Cardiac muscle cell (in vitro differentiated cells and primary cell): ENCODE measurements at places on chromosomes 6 and 20. TPM values are rescaled to one million over a fixed set of nuclear protein-coding genes. Genes with fewer than 3 reads are reported as not detected.

DNA sequence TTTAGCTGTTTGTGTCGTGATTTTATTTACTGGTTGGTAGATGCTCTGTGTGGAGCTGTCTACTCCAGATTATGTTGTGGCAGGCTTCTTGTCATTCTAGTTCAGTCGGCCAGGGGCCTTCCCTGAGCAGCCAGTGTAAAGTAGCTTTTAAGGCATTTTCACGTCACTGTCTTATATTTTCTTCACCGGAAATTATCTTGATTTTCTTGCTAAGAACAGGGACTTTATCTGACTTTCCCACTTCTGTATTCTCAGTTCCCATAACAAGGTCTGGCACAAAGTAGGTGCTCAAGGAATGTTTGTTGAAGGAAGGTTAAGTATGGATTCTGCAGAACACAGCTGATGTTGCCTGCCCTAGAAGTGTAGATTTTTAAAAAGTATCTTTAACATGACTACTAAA lies 868 bp downstream of the LTV1 start:
- DNase-seq = peak; percentile 38
- peaks cover 4% of the 10 kb centered on the region for H3K4me1 ChIP-seq
- H3K36me3 ChIP-seq = peaks cover 36% of the 10 kb centered on the region
- peak overlapping the region; percentile 94 for H3K27ac ChIP-seq
- no peaks in the 10 kb centered on the region for H3K27me3 ChIP-seq

DNA sequence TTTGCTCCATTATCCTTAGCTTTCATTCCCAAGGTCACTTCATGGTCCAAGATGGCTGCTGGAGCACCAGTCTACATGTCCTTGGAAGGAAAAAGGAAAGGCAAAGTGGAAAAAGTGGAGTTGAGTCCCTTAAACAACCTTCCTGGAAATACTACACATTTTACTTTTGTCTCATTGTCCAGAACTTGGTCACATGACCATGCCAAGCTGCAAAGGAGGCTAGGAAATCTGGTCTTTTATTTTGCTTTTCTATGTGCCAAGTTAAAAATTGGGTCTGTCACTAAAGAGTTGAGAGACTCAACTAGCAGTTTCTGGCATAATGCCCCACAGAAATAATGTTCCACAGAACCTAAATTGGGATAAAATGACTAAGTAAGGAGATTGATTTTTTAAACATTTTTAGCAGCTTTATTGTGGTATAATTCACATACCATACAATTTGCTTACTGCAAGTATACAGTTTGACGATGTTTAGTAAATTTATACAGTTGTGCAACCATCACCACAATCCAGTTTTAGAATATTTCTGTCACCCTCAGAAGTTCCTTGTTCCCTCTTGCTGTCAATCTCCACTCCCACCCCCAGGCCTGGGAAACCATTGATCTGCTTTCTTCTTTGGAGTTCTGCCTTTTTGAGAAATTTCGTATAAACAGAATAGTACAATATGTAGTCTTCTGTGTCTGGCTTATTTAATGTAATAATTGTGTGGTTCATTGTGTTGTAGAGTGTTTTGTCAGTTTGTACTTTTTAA lies 5.6 kb upstream of the CHD6 start:
- H3K27ac ChIP-seq = no peak overlapping the region
- H3K36me3 ChIP-seq = no peaks in the 10 kb centered on the region
- no peak for DNase-seq
- H3K27me3 ChIP-seq = no peaks in the 10 kb centered on the region

GRCh38 chr20:23024701-23025100 lies 10.4 kb upstream of the SSTR4 start:
- peak; percentile 53 for DNase-seq
- no peak overlapping the region for H3K27ac ChIP-seq
- H3K4me3 ChIP-seq = no peak overlapping the region
- no peaks in the 10 kb centered on the region for H3K36me3 ChIP-seq

GRCh38 chr6:117550078-117550600 lies 52.2 kb downstream of the GOPC start:
- no peak for DNase-seq
- no peaks in the 10 kb centered on the region for H3K27me3 ChIP-seq
- H3K4me3 ChIP-seq = no peak overlapping the region
- no peaks in the 10 kb centered on the region for H3K36me3 ChIP-seq

DNA sequence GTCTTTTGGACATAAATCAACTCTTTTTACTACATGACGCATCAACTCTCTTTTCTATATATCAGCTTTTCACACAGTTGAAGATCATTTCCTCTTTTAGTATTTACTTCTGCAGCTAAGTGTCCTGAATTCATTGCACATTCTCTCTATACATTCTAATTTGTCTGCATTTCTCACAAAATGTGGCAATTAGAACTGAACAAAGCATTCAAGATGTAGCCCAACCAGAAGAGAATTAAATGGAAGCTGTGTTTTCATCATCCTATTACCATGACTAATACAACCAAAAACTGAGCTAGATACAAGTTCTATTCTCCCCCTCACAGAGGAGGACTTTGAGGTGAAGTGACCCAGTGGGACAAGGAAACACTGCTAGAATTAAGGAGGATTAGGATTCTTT lies 86.9 kb downstream of the PLCG1 start:
- H3K27me3 ChIP-seq = no peaks in the 10 kb centered on the region
- H3K4me3 ChIP-seq = no peak overlapping the region
- peaks cover 4% of the 10 kb centered on the region for H3K4me1 ChIP-seq

GRCh38 chr6:68054756-68055155 lies 580.3 kb upstream of the ADGRB3 start:
- H3K4me3 ChIP-seq = no peak overlapping the region
- H3K36me3 ChIP-seq = no peaks in the 10 kb centered on the region
- H3K27me3 ChIP-seq = no peaks in the 10 kb centered on the region
- no peak overlapping the region for H3K27ac ChIP-seq

- H3K27ac ChIP-seq = no peak overlapping the region
- no peaks in the 10 kb centered on the region for H3K27me3 ChIP-seq
- peak; percentile 48 for DNase-seq
- H3K4me1 ChIP-seq = no peaks in the 10 kb centered on the region
- no peak overlapping the region for H3K4me3 ChIP-seq
- no peaks in the 10 kb centered on the region for H3K36me3 ChIP-seq
Measured at GRCh38 chr6:124226396-124226795, 422.7 kb downstream of the NKAIN2 start.

GRCh38 chr6:154010371-154010770 lies 28.7 kb upstream of the OPRM1 start:
- no peak for DNase-seq
- H3K27ac ChIP-seq = no peak overlapping the region
- H3K36me3 ChIP-seq = no peaks in the 10 kb centered on the region
- no peaks in the 10 kb centered on the region for H3K27me3 ChIP-seq

GRCh38 chr20:41476013-41476441 lies 109.4 kb upstream of the EMILIN3 start:
- no peaks in the 10 kb centered on the region for H3K27me3 ChIP-seq
- H3K27ac ChIP-seq = no peak overlapping the region
- no peak overlapping the region for H3K4me3 ChIP-seq
- peaks cover 6% of the 10 kb centered on the region for H3K36me3 ChIP-seq
- peaks cover 10% of the 10 kb centered on the region for H3K4me1 ChIP-seq
- peak; percentile 77 for DNase-seq

GRCh38 chr20:56372850-56373249 lies 14.1 kb downstream of the FAM210B start:
- peak overlapping the region; percentile 81 for H3K27ac ChIP-seq
- no peak overlapping the region for H3K4me3 ChIP-seq
- H3K36me3 ChIP-seq = peaks cover 13% of the 10 kb centered on the region

DNA sequence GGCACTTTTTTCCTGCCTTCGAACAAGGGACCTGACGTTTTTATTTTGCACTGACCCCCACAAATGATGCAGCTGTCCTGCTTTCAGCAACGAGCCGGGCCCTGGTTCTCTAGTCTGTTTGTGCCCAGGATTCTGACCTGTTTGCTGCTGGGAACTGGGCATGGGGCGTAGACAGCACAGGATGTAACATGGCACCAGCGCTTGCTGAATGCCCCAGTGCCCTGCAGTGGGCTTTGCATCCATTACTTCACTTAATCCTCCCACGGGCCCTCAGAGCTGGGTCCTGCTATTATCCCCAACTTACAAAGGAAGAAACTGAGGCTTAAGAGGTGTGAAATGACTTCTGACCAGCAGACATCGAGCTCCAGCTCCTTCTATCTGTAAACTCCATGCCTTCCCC lies 80.4 kb upstream of the PMEPA1 start:
- H3K27ac ChIP-seq = no peak overlapping the region
- no peak for DNase-seq
- no peaks in the 10 kb centered on the region for H3K36me3 ChIP-seq

DNA sequence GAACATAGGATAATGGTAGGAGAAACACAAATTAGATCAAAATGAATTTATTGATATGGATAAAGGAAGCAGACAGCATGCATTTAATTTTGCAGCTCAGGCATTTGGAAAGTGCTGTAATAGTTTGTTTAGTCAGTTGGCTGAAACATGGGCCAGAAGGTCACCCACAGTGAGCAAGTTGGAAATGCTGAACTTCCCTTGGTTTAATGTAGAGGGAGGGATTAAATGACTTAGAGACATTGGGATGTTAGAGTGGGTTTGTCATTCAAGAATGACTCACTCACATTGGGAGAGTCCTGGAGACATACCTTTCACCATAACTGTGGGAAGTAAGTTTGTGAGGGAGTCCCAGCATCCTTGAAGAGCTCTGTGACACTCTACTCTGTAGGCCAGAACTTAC lies 231.5 kb upstream of the PLCB4 start:
- H3K4me3 ChIP-seq = no peak overlapping the region
- no peaks in the 10 kb centered on the region for H3K36me3 ChIP-seq
- H3K4me1 ChIP-seq = no peaks in the 10 kb centered on the region
- H3K27ac ChIP-seq = no peak overlapping the region
- no peaks in the 10 kb centered on the region for H3K27me3 ChIP-seq

DNA sequence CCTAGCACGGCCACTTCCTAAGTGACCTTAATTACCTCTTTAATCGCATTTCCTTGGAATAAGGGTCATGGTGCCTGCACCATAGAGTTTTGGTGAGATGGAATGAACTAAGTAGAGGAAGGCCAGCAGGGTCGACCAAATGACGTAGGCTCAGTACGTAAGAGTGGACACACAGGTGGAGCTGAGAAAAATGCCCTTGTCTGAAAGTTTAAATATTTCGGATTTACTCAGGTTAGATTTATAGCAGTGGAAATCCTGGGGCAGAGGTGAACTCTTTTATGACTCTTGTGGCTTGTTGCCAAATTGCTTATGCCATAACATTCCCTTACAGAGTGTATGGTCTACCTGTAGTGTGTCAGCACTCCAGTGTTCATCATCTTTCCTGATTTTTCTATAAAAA lies 23.6 kb upstream of the BTBD3 start:
- no peak overlapping the region for H3K27ac ChIP-seq
- no peak for DNase-seq
- H3K36me3 ChIP-seq = no peaks in the 10 kb centered on the region
- peaks cover 29% of the 10 kb centered on the region for H3K4me1 ChIP-seq

GRCh38 chr6:36906539-36907325 lies 21.0 kb downstream of the C6orf89 start:
- H3K27ac ChIP-seq = no peak overlapping the region
- H3K36me3 ChIP-seq = peaks cover 17% of the 10 kb centered on the region
- H3K4me3 ChIP-seq = no peak overlapping the region

DNA sequence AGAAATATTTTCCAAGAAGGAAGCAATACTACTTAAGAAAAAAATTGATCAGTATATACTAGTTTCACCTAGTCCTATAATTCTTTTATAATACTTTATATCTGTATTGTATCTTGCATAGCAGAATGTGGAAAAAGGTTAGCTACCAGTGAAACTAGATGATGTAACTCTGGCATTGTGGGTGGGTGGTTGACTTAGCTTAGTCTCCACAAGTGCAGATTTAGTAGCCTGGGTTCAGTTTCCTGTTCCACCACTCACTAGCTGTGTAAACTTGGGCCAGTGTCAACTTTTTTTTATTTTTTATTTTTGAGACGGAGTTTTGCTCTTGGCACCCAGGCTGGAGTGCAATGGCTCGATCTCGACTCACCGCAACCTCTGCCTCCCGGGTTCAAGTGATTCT lies 2.0 kb downstream of the MUC21 start:
- DNase-seq = no peak
- peaks cover 14% of the 10 kb centered on the region for H3K4me1 ChIP-seq
- no peaks in the 10 kb centered on the region for H3K36me3 ChIP-seq
- no peak overlapping the region for H3K27ac ChIP-seq
- no peak overlapping the region for H3K4me3 ChIP-seq

- H3K36me3 ChIP-seq = no peaks in the 10 kb centered on the region
- no peaks in the 10 kb centered on the region for H3K4me1 ChIP-seq
- no peak overlapping the region for H3K4me3 ChIP-seq
- peak; percentile 11 for DNase-seq
- H3K27ac ChIP-seq = no peak overlapping the region
Measured at GRCh38 chr20:56245761-56246160, 2.8 kb upstream of the MC3R start.

GRCh38 chr20:32507998-32508774 lies 76.9 kb downstream of the NOL4L start:
- H3K4me1 ChIP-seq = peaks cover 42% of the 10 kb centered on the region
- H3K27ac ChIP-seq = no peak overlapping the region
- H3K36me3 ChIP-seq = no peaks in the 10 kb centered on the region
- no peak for DNase-seq
- no peaks in the 10 kb centered on the region for H3K27me3 ChIP-seq

GRCh38 chr6:16130932-16131387 lies 2.1 kb downstream of the MYLIP start:
- peaks cover 41% of the 10 kb centered on the region for H3K4me1 ChIP-seq
- no peaks in the 10 kb centered on the region for H3K36me3 ChIP-seq
- peak; percentile 80 for DNase-seq
- no peaks in the 10 kb centered on the region for H3K27me3 ChIP-seq
- H3K27ac ChIP-seq = peak overlapping the region; percentile 93
- H3K4me3 ChIP-seq = peak overlapping the region; percentile 94

Gene MOXD1
- 19.0 and 30.6 TPM in 2 replicates for total RNA-seq

Gene ID1
- 596 and 766 TPM in 2 replicates for total RNA-seq

Gene C6orf163
- total RNA-seq = 1.5 and 4.3 TPM in 2 replicates

Gene MLN
- not detected in 2 replicates for total RNA-seq

Gene BACH2
- total RNA-seq = 3.2 and 5.6 TPM in 2 replicates

Gene CGA
- 0.53 TPM in 1 of 2 replicates, not detected in the other for total RNA-seq

Gene PMEPA1
- total RNA-seq = 2.4 and 8.8 TPM in 2 replicates

Gene LGSN
- total RNA-seq = not detected in 2 replicates

Gene BCAS1
- not detected in 2 replicates for total RNA-seq

Gene CTAGE9
- total RNA-seq = not detected in 2 replicates

Gene C6orf58
- total RNA-seq = not detected in 2 replicates

Gene RRAGD
- 32.4 and 33.2 TPM in 2 replicates for total RNA-seq

Gene FOXC1
- 3.4 and 6.2 TPM in 2 replicates for total RNA-seq
